Effector CD4-positive, alpha-beta T cell (primary cell): ENCODE measurements at places on chromosomes 7 and 10.
A peak's percentile ranks its signal among the peaks of the same experiment; 100 is the strongest.

GRCh38 chr10:90846746-90847145, 11.1 kb downstream of the HTR7 start:
- DNase-seq, result no peak

DNA sequence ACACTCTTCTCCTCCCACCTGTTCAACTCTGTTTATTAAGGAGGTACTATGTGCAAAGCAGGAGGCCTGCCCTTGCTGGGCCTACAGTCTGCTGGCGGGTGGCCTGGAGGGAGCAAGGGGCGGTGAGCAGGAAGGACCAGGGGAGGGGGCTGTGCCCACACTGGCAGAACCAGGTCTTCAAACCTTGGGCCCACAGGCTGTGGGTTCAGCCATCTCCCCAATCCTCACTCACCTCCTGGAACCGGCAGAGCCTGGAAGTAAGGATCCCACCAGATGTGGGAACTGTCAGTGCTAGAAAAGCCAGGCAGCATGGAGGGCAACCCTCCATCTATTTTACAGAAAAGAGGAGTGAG, 50.8 kb downstream of the CAMK2B start:
- DNase-seq, result no peak

GRCh38 chr10:104340641-104341040, 2.4 kb upstream of the ITPRIP start:
- DNase-seq, result no peak

DNA sequence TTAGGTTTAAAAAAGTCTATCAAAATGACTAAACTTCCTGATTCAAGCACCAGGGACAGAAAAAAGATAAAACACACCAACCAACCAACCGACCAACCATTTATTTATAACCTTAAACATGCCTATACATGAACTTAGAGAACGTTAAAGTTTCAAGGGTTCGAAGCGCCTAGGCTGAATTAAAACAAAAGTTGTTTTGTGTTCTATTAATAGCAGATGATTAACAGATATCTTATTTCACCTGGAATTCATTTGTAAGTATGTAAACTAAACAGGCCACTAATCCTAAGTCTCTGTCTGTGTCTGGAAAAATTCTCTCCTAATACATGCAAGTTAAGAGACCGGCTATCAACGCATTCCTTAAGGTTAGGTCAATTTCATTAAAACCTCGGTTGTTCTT, 1.4 kb downstream of the BAIAP2L1 start:
- no peak for DNase-seq

DNA sequence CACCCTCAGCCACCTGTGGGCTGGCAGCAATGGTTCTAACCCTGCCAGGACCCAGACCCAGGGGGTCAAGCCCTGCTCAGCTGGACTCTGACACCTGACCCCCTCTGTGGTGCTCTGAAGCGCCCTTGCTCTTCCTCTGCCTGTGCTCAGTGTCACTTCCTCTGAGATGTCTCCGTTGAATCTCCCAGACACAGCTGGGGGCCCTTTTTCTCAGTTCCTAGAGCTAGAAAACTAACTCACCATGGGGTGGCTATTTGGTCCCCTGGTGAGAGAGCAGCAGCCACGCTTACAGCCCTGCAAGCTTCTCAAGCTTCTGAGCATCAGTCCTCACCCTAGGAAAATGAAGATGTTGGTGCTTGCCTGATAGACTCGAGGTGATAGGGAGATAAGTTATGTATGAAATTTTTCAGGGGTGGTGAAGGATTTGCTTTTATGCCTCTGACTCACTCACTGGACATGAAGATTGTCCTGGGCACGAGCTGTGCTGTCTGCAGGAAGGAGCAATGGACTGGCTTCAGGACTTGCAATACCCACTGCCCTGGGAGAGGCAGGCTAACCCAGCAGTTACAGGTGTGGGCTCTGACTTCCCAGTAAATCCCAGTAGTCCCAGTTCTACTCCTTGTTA, 29.6 kb downstream of the COL13A1 start:
- DNase-seq, result no peak

- no peak for DNase-seq
Measured at GRCh38 chr10:77120666-77121376, 516.8 kb downstream of the KCNMA1 start.

- DNase-seq, result peak; percentile 51
Measured at GRCh38 chr10:96374985-96375830, 16.4 kb upstream of the OPALIN start.

DNA sequence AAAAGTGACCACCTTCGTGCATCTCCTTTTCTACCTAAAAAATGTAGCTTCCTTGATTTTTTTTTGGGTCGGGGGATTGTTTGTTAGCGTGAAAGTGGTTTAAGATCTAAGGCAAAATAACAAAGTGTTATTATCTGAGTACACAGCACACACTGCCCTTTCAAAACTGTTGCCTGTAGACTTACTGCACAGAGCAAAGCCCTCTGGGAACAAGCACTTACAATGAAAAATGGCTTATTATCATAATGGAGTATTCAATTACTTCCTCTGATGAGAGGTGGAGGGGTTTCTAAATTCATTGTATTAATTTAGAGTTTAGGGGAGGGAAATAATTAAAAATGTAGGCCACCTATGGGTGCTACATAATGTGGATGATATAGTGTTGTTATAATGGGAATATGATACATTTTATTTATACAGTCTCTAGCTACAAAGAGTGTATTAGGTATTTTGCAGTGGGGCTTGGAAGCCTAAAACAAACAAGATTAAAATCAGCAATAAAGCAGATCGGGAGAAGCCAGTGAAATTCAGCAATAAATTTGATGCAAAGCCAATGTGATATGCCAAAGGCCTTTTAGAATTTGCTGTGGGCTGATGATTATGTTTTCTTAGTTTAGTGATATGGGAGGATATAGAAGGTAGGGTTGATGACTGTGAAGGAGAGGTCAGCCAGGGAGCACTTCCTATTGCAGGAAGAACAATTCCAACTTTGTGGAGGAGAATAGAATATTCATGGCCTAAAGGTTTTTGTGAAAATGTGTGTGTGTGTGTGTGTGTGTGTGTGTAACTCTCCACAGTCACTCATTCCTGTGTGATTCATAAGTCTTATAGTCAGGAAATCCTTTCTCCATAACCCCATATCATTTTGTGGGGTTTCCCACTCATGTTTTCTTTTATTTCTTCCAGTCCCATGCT, 17.7 kb upstream of the EXOC4 start:
- no peak for DNase-seq

- DNase-seq, result no peak
Measured at GRCh38 chr10:124962421-124962820, 20.5 kb downstream of the ZRANB1 start.

DNA sequence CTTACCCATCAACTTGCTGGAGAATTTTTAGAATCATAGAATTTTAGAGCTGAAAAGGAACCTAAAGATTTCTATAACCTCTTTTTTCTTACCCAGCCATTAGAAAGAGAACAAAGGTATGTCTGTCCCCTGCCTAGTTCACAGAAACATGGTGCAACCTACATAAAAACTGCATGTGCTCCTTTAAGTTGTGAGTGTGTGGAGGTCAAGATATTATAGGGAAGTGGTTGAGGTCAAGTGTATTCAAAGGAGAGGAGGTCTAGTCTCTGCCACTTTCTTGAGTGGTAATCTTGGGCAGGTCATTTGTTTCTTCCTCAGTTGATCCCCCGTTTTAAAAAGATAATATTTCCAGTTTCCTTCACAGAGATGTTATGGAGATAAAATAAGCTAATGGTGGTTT, 6.4 kb downstream of the UBTD1 start:
- no peak for DNase-seq

GRCh38 chr10:120409816-120410215, 47.2 kb upstream of the PLPP4 start:
- no peak for DNase-seq

- DNase-seq, result no peak
Measured at GRCh38 chr10:90707657-90708056, 150.2 kb downstream of the HTR7 start.

GRCh38 chr7:83085299-83085698, 77.4 kb downstream of the PCLO start:
- no peak for DNase-seq

DNA sequence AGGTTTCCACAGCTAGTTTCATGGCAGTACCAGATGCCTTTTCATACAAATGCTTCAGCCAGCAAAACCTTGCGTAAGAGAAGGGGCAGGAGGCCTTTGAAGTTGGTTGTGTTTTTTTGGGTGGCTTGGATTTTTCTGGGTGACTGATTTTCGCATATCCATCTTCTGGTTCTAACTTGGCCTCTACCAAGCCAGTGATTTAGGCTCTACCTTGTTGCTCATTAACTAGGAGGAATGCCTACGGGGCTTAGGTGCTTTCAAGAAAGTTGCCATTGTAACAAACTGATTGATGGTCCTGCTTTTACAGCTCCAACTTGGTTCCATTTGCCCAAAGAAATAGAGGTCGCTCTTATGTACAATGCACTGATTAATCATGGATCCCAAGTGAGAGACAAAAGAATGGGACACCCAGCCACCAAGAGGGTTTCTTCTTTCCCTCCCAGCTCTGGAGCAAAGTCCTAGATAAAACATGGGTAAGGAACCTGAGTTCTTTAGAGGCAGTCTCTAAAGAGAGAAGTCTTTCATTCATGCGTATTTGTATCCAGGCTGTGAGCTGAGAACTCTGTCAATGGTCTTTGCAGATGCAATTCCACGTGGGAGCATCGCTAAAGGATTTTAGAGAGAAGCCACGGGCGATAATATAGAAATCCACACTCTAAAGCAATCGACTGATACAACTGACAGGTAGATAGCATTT, 92.1 kb upstream of the FGFR2 start:
- DNase-seq, result no peak

DNA sequence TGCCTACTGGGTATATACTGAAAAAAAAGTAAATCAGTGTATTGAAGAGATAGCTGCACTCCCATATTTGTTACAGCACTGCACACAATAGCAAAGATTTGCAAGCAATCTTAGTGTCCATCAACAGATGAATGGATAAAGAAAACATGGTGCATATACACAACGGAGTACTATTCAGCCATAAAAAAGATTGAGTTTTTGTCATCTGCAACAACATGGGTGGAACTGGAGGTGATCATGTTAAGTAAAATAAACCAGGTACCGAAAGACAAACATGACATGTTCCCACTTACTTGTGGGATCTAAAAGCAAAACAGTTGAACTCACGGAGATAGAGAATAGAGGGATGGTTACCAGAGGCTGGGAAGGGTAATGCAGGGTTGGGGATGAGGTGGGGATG, 34.2 kb upstream of the FAM171A1 start:
- no peak for DNase-seq

- DNase-seq, result no peak
Measured at GRCh38 chr10:83945982-83946718, 193.2 kb upstream of the GHITM start.

DNA sequence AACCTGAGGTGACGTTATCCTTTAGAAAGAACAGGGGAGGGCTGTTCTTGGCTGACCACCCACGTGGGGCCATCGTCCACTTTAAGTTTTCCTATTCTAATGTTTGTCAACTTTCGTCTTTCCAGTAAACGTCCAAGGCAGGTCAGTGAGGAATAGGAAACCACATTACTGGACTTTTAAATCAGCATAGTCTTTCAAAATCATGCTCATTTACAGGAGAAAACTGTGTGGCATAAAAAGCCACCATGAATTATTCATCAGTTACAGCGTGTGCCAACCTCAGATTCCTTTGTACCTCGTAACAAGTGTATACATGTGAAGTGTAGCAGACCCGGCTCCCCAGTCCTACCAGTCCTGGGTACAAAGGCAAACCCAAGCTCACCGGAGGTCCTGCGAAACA, 25.1 kb upstream of the ABLIM1 start:
- no peak for DNase-seq

DNA sequence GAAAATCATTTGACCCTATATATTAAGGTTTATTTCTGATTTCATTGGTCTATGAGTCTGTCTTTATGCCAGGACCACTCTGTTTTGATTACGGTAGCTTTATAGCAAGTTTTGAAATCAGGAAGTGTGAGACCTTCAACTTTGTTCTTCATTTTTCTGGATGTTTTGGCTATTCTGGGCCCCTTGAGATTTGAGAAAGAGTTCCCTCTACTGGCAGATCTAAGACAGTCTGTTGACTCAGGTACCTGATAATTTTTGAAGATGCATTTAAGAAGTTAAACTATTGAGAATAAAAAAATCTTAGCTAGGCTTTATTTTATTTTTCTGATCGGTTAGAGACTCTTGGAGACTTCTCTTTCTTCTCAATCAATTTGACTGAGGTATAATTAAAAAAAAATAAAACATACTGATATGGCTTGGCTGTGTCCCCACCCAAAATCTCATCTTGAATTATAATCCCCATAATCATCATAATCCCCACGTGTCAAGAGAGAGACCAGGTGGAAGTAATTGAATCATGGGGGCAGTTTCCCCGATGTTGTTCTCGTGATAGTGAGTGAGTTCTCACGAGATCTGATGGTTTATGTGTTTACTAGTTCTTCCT, 209.2 kb downstream of the SNX10 start:
- DNase-seq, result no peak

- DNase-seq, result no peak
Measured at GRCh38 chr10:27643301-27643700, 102.3 kb downstream of the MKX start.

DNA sequence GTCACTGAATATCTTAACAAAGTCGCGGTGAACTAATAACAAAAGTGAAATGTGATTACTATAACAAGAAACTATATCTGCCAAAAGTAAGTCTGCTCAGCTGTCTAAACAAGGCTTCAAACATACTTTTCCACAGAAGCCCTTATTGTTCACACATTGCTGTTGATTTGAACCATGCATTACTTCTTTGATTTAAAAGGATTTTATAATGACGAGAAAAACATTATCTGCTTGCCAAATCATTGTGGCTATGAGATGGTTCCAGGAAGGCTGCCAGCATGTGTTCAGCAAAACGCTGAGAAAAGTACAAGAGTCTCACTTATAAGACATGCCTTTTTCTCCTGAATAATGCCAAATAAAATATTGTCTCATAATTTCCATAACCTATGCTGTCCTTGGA, 24.4 kb downstream of the RNF133 start:
- no peak for DNase-seq

DNA sequence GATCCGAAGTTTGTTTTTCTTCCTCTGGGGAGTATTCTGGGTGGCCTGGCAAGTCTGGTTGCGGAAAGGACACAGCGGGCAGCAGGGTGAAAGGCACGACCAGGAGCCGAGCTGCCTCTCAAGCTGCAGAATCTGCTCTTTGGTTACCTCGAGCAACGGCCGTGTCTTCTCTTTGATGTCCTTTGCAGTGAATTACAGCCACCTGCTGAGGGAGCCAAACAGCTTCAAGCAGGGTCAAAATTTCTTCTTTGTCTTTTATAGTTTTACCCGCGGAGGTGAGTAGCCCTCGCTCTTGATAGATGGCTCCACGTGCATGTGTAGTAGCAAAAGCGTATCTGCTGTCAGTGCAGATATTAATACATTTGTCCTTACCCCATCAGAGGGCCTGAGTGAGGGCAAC, 177.3 kb upstream of the MBL2 start:
- DNase-seq, result no peak

- no peak for DNase-seq
Measured at GRCh38 chr7:22998519-22998896, 15.4 kb downstream of the HYCC1 start.

GRCh38 chr10:60282771-60283353, 106.8 kb downstream of the ANK3 start:
- no peak for DNase-seq

DNA sequence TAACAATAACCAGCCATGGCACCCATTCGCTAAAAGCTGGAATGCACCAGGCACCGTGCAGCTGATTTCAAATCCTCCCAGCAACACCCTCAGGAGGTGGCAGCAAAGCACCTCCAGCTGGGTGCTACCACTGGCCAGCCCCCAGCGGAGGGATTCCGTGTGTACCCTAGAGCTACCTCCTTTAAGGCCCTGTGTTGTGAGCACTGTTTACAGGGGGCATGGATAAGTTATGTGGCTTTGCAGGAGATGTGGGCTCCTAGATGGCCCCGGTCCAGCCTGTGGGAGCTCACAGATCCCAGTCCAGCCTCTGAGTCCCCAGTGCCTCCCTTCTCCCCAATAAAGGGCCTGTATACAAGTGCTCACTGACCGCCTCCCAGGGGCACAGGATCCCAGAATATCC, 27.1 kb downstream of the TNRC18 start:
- DNase-seq, result peak; percentile 49
